Lower lobe of right lung (tissue), 2 donors: ENCODE measurements at places on chromosomes 1 and 21. TPM values are rescaled to one million over a fixed set of nuclear protein-coding genes. Genes with fewer than 3 reads are reported as not detected.

The GNPAT gene
- 36.7 TPM for total RNA-seq

The ZBTB8A gene
- total RNA-seq, result 8.4 TPM

The ECM1 gene
- total RNA-seq, result 16.9 TPM

The FAM131C gene
- total RNA-seq, result not detected

The OR2T12 gene
- total RNA-seq, result not detected

The CLK2 gene
- 51.1 TPM for total RNA-seq

The NPHS2 gene
- total RNA-seq, result not detected

The LAPTM5 gene
- total RNA-seq, result 544 TPM

The CDCA8 gene
- 1.7 TPM for total RNA-seq

GRCh38 chr21:34870246-34870645, 178.9 kb downstream of the RUNX1 start:
- no peaks in the 10 kb centered on the region for H3K27me3 ChIP-seq
- peaks cover 38% of the 10 kb centered on the region for H3K4me1 ChIP-seq
- H3K27ac ChIP-seq, result peak overlapping the region; percentile 67
- DNase-seq, result no peak
- H3K4me3 ChIP-seq, result no peak overlapping the region

DNA sequence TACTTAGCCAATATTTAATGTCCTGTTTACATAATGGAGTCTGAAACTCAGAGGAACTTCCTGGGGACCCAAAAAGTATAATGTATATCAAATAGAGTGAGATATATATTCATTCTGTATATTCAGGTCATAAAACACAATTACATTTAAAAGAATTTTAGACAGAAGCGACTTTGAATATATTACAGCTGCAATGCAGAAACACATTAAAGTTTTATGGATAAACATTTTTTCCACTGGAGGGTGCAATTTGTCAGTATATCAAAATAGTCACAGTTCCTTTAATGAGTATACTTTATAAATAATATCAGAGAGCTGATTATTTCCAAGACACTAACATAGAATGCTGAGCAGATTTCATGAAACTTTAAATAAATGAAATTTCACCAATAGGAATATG, 43.9 kb upstream of the CRB1 start:
- no peak overlapping the region for H3K4me3 ChIP-seq
- no peaks in the 10 kb centered on the region for H3K36me3 ChIP-seq
- H3K4me1 ChIP-seq, result no peaks in the 10 kb centered on the region
- no peak for DNase-seq

DNA sequence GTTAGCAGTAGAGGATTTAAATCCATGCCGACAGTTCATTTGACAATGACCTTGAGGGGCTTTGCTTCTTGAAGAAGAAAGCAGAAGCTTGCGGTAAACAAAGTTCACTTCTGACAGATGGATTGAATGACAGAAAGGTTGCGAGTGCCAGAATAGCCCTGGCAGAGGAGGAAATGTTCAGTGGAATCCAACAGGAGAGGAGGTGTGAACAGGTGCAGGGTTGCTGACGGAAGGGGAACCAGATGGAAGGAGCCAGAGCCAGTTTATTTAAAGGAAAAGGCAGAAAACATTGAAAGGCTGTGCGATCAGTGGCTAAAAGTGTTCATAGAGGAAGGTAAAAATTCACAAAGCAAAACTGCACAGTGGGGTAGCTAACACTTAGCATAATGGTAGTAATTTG, 141.0 kb downstream of the SDCCAG8 start:
- H3K27ac ChIP-seq, result no peak overlapping the region
- peaks cover 6% of the 10 kb centered on the region for H3K36me3 ChIP-seq
- H3K27me3 ChIP-seq, result no peaks in the 10 kb centered on the region
- DNase-seq, result no peak

GRCh38 chr1:202086579-202087350, 36.0 kb upstream of the GPR37L1 start:
- peak; percentile 50 for DNase-seq
- no peak overlapping the region for H3K4me3 ChIP-seq
- no peaks in the 10 kb centered on the region for H3K4me1 ChIP-seq

DNA sequence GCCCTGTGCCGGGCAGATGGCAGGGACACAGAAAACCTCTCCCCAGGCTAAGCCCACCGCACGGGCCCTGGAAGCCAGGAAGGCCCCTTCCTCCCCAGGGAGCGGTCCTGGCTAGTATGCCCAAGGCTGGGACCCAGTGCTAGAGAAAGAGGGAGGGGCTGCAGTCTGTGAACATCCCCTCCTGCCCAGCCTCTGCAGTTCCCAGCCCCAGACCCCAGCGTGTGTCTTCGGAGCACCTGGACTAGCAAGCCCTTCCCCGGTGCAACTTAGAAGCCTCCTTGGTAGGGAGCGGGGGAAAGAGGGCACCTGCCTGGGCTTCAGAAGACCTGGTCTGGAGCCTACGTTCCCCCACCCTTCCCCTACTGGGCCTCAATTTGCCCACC, 2.1 kb downstream of the PLEKHG5 start:
- no peak overlapping the region for H3K27ac ChIP-seq
- H3K36me3 ChIP-seq, result no peaks in the 10 kb centered on the region
- DNase-seq, result no peak
- H3K4me3 ChIP-seq, result no peak overlapping the region
- H3K4me1 ChIP-seq, result peaks cover 47% of the 10 kb centered on the region

GRCh38 chr1:55823541-55824250, 608.5 kb upstream of the USP24 start:
- no peaks in the 10 kb centered on the region for H3K36me3 ChIP-seq
- no peak overlapping the region for H3K4me3 ChIP-seq
- H3K27ac ChIP-seq, result no peak overlapping the region
- DNase-seq, result no peak
- H3K27me3 ChIP-seq, result no peaks in the 10 kb centered on the region

DNA sequence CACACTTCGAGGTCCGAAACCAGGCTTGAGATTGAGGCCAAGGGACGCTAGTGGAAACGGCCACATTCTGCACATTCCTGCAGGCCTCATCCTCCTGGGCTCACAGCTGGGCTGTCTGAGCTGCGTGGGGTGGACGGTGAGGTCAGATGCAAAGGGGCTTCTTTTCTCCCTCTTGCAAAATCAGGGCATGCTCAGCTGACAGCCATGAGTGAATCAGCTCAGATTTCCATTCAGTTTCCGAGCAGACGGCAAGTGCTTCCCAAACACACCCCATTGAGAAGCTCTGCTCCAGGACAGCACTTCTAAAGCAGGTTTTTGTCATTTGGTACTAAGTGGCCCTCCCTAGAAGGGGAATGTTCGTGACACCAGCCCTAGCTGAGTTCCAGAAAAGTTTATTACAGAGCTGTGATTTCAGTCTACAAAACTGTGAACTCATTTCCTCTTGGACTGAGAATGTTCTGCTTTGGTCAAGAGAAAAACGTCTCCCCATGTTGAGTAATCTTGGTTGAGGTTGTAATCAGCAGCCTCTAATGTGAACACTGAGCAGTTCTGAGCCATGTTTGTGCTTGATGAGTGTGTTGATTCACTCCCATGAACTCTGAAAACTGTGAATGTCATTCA, 10.0 kb downstream of the PDPN start:
- H3K36me3 ChIP-seq, result no peaks in the 10 kb centered on the region
- H3K27me3 ChIP-seq, result peaks cover 4% of the 10 kb centered on the region
- H3K27ac ChIP-seq, result peak overlapping the region; percentile 57
- H3K4me1 ChIP-seq, result peaks cover 17% of the 10 kb centered on the region

- no peaks in the 10 kb centered on the region for H3K36me3 ChIP-seq
- peaks cover 3% of the 10 kb centered on the region for H3K27me3 ChIP-seq
- DNase-seq, result peak; percentile 75
- no peak overlapping the region for H3K27ac ChIP-seq
- H3K4me1 ChIP-seq, result peaks cover 16% of the 10 kb centered on the region
Measured at GRCh38 chr1:1946540-1946939, 27.5 kb upstream of the TMEM52 start.

- no peaks in the 10 kb centered on the region for H3K36me3 ChIP-seq
- H3K27me3 ChIP-seq, result no peaks in the 10 kb centered on the region
- no peak for DNase-seq
- no peak overlapping the region for H3K27ac ChIP-seq
- H3K4me1 ChIP-seq, result no peaks in the 10 kb centered on the region
Measured at GRCh38 chr1:57578680-57579079, 154.8 kb upstream of the DAB1 start.

GRCh38 chr1:3452866-3453175, 1.6 kb upstream of the ARHGEF16 start:
- DNase-seq, result no peak
- no peak overlapping the region for H3K27ac ChIP-seq
- H3K4me3 ChIP-seq, result no peak overlapping the region
- H3K36me3 ChIP-seq, result no peaks in the 10 kb centered on the region
- peaks cover 23% of the 10 kb centered on the region for H3K27me3 ChIP-seq

GRCh38 chr1:34759503-34760357, at the start of gene GJB4:
GJB4 (plus strand) TSS chr1:34759740; CDS start chr1:34761255, 1,515 bp downstream.
- no peak within 1 kb of the TSS for H3K4me3 ChIP-seq
- no peak within 1 kb of the TSS for H3K27ac ChIP-seq
- no peaks in the 10 kb centered on the region for H3K27me3 ChIP-seq
- DNase-seq, result no peak
- no peaks in the 10 kb centered on the region for H3K4me1 ChIP-seq
